Urinary bladder (tissue), 4 donors: ENCODE measurements at places on chromosomes 7 and 10. TPM values are rescaled to one million over a fixed set of nuclear protein-coding genes. Genes with fewer than 3 reads are reported as not detected.

The CYP2C9 gene
- not detected for total RNA-seq

The GBX1 gene
- not detected for total RNA-seq

The STEAP2 gene
- total RNA-seq = 31.4 TPM

DNA sequence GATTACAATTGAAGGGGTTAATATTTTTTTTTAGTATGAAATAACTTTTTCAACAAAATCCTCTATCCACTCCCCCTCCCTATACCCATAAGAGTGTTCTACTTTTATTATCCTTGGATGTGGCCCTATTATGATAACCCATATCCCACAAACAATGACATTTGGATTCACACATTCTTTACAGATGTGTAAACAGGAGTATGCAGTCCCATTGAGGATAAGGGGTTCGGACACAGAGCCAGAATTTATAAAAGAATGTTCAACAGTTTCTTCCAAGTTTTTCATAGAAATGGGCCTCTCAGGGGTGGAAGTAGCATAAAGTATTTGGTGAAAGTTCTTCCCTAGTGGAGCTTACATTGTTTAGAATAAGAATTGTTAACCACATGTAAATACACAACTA lies 16.1 kb upstream of the PCLO start:
- DNase-seq = no peak

DNA sequence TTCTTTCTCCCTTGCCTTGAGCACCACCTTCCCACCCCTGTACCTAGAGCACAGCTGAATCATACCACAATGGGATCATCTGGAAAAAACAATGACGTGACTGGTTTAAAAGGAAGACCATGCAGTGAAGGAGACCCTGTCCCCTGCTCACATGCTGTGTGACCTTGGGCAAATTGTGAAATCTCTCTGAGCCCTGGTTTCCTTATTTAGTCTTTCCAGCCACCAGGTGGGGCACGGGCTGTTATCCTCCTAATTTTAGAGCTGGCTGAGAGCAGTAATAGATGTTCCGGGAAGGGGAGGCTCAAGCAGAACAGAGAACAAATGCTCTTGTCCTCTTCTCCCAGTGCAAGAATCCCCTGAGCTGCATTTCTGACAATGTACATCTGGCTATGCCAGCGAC lies 198.3 kb downstream of the RPS24 start:
- DNase-seq = no peak
